ENCODE measurements at places on chromosomes 1 and 21.

GRCh38 chr21:18812308-18812707 is 408.7 kb upstream of the TMPRSS15 start:
- no peak for DNase-seq

GRCh38 chr1:96308314-96308713 is 413.3 kb upstream of the PTBP2 start:
- DNase-seq: no peak

GRCh38 chr1:241591317-241591716 is 48.9 kb downstream of the CHML start:
- no peak for DNase-seq

- no peak for DNase-seq
Observed at GRCh38 chr1:228727681-228728171, 7.6 kb upstream of the RHOU start.

DNA sequence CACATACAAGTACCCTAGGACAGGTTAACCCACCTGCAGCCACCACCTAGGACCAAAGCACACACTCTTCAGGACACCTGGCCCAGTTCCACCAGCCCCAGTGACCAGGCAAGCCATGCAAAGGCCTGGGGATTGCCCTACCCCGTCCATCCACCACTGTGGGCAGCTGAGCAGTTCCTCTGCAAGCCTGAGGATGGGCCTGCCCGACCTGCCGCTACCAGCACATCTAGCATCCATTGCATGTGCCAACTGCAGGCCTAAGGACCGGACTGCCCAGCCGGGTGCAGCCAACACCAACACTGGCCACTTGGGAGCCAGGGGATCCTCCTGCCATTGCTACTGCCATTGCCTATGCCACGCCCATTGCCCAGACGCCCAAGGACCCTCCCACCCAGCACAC is 558.3 kb downstream of the SMYD3 start:
- no peak for DNase-seq

GRCh38 chr21:33434770-33435360 is 31.7 kb downstream of the IFNGR2 start:
- no peak for DNase-seq

GRCh38 chr1:31401241-31401640 is 11.8 kb upstream of the SERINC2 start:
- no peak for DNase-seq

DNA sequence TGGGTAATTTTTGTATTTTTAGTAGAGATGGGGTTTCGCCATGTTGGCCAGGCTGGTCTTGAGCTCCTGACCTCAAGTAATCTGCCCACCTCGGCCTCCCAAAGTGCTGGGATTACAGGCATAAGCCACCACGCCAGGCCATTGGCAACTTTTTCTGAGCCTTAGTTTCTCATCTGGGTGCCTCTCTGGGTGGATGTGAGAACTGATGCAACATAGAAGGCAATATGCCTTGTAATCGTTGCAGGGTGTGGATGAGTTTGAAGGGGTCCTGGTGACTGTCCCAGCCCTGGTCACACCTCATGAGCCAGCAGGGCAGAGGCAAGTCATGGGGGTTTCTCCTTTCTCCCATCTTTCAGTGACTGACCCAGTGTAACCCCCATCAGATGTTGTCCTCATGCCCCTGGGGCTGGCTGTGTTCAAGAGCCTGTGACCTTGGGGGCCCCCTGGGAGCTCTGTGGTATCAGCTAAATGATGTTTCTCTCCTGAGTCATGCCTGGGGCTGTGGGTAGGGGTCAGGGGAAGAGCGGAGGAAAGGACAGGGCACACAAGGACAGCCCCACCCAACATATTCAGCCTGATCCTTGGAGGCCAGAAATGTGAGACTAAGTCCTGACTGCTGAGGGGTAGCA is 3.6 kb downstream of the COL9A2 start:
- no peak for DNase-seq

GRCh38 chr1:234520908-234521817 is 42.2 kb upstream of the TARBP1 start:
- no peak for DNase-seq

GRCh38 chr1:247647864-247648263 is 31.7 kb downstream of the OR13G1 start:
- no peak for DNase-seq

GRCh38 chr1:213676736-213677135 is 311.0 kb upstream of the PROX1 start:
- DNase-seq: no peak

GRCh38 chr1:165628147-165628822 is 2.7 kb upstream of the MGST3 start:
- DNase-seq: no peak

DNA sequence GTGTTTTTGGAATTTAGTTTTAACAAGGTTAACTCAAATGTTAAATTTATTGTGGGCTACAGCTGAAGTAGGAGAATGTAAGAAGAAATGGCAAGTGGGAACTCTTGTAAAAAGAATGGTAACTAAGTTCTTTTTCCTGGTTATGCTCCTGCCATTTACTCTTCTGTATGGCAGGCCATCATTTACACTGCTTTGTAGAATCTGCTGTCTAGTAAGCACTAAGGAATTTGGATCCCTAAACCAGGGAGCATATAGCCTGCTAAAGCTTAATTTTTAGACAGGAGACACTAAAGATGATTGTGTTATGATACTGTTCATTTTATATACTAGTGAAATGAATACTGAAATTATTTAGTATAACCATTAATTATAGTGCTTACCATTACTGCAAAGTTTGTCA is 85.3 kb downstream of the CAMTA1 start:
- DNase-seq: no peak

GRCh38 chr1:37795340-37796125 is 1.9 kb downstream of the MANEAL start:
- no peak for DNase-seq

GRCh38 chr1:108114033-108114599 is 86.0 kb downstream of the SLC25A24 start:
- DNase-seq: no peak

- no peak for DNase-seq
Observed at GRCh38 chr1:11752359-11753088, 9.5 kb upstream of the C1orf167 start.

- peak; percentile 80 for DNase-seq
Observed at GRCh38 chr1:30034627-30035521, 688.5 kb downstream of the MATN1 start.

- no peak for DNase-seq
Observed at GRCh38 chr1:44890007-44890406, 47.0 kb upstream of the PTCH2 start.

DNA sequence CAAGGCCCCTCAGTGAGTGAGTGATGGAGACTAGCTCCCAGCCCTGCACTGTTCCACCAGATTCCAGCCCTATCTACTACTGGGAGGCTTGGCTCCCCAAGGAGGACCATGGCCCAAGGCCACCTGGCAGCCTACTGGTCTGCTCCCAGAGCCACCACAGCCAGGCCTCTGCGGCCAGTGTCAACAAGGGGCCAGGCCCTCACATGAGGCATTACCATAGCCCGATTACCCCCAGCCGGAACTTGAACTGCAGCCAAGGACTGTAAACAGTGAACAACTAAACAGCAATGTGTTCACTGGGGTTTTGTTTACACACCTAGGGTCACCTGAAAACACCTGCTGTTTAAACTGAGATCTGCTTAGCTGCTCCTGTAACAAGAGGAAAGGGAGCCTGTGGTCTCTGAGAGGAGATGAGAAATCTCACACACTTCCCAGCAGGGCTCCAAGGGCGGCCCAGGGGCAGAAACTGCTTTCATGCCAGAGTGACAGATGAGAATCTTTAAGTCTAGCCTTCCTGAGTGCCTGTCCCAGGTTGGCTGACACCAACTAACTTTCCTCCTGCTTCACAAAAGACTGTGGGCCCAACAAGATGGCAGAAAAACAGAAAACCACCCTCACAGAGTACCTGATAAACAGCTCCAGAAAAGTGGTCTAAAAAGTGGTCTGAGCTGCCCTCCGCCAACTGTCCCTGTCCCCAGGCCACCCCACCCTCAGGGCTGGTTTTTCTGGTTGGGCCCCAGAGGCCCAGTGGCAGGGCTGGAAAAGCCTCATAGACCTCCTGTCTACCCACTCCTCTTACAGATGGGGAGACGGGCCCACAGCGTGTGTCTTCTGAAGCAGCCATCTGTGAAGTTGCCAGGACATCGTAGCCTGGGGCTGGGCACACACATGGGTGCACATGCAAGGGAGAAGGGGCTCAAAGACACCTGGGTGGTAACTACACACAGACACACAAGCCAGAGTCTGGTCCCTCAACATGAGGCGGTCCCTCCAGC is 28.8 kb downstream of the MEF2D start:
- no peak for DNase-seq

DNA sequence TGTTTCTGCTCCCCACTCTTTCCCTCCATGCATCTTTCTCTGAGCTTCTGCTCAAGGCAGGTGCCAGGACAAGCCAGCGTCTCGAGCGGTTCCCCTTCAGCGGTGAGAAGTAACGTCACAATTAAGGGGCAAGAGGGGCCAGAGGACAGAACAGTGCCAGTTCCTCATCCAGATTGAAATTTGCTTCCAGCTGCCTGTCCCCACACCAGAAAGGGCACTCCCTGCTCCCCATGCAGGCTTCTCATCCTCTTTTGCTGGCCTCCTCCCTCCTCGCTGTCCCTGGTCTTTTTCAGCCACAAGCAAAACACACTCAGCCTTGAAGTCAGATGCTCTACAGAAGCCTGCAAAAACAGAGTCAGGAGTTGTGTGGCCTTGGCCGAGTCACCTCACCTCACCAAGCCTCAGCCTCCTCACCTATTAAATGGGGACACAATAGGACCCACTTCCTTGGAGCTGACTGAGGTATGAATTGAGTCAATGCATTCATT is 35.0 kb upstream of the ECE1 start:
- no peak for DNase-seq

- DNase-seq: no peak
Observed at GRCh38 chr1:116306840-116307442, 66.1 kb upstream of the ATP1A1 start.

DNA sequence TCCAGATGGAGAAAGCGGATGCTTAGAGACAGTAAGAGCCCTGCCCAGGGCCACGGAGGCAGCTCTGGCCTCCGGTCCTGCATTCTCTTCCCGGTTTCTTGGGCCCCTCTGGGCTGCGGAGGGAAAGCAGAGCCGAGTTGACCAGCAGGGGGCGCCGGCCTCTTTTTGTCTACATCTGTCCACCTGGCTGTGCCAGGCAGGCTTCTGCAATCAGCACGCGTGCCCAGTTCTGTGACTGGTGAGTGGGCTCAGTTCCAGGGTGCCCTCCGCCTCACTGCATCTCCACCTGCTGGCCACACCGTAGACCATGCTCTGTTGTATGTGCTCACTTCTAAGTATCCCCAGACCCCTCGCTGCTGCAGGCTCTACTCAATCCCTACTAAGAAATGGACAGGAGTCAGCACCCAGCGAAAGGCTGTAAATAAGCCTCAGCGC is 6.7 kb upstream of the HUNK start:
- peak; percentile 94 for DNase-seq

GRCh38 chr1:182069028-182069466 is 7.5 kb upstream of the ZNF648 start:
- DNase-seq: peak; percentile 70

- no peak for DNase-seq
Observed at GRCh38 chr1:99681583-99681982, 35.7 kb downstream of the PALMD start.

DNA sequence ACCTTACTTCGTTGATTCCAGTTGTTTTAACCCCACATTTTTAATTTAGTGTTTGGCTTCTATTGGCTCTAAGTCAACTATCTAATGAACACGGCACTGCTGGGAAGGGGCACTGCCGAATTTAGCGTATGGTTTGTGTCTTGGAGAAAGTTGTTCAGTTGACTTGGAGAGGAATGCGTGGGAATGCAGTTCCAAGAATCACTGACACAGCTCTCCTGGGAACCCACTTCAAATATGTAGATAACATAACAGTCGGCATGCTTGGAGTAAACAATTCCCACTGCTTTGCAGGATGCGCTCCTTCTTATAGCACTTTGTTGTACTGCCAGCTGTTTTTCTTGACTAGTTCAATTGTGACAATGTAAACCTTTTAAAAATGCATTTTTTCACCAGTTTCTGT is 104.3 kb downstream of the RYR2 start:
- no peak for DNase-seq

DNA sequence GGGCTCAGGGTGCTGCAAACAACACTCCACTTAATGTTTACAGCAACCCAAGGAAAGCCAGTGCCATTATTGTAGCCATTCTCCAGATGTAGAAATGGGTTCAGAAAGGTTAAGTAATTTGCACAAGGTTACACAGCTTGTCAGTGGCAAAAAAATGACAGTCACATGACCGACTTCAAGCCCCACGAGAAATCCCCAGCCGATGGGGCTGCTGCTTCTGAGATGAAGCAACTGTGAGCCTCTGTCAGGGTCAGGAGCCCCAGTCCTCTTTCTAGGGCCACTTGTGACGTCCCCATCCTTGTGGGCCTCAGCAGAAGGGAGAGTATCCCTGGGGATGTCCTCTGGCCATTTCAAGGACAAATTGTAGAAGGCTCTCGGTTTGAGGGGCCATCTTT is 54.8 kb downstream of the EDN2 start:
- DNase-seq: no peak

DNA sequence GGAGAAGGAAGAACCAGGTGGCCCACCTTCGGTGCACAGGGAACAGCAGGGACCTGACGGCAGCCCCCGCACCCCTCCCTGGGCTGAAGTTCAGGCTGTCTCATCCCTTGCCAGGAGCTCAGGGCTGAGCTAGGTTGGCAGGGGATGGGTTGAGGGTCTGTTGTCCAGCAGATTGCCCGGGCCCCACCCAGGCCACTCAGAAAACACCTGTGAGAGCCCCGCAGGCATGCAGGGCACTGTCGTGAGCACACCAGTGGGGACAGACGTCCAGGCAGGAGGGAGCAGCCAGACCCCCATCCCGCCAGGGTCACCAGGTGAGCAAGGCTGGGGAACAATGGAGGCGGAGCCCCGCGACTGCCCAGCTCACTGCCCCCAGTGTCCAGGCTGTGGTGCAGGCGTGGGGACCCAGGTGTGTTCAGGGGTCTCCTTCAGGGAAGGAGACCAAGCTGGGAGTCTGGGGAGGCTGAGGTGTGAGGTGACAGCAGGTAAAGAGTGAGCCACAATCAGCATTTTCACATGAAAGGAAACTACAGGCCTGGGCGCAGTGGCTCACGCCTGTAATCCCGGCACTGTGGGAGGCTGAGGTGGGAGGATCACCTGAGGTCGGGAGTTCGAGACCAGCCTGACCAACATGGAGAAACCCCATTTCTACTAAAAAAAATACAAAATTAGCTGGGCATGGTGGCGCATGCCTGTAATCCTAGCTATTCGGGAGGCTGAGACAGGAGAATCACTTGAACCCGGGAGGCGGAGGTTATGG is 9.4 kb upstream of the SAMD11 start:
- DNase-seq: no peak

GRCh38 chr1:186605762-186606350 is 74.4 kb downstream of the PTGS2 start:
- DNase-seq: no peak

DNA sequence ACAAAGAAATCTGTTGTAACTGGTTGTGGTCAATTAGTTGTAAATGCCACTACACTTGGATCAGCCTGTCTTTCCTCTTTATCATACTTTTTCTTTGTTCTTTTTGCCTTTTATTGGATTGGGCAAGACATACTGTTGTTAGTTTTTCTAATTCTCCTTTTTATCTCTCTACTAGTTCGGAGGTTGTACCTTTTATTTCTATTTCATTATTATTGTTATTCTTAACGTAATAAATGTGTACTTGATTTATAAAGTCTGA is 59.2 kb downstream of the IVNS1ABP start:
- DNase-seq: no peak
